Stimulated activated CD4-positive, alpha-beta T cell treated with anti-CD3 and anti-CD28 coated beads, TNF-alpha, amount 100 ng/mL, for 1 hour (primary cell): ENCODE measurements at places on chromosomes 3 and 15.

- no peak for DNase-seq
These were observed 71.8 kb downstream of the CPNE4 start for GRCh38 chr3:131962982-131963381.

DNA sequence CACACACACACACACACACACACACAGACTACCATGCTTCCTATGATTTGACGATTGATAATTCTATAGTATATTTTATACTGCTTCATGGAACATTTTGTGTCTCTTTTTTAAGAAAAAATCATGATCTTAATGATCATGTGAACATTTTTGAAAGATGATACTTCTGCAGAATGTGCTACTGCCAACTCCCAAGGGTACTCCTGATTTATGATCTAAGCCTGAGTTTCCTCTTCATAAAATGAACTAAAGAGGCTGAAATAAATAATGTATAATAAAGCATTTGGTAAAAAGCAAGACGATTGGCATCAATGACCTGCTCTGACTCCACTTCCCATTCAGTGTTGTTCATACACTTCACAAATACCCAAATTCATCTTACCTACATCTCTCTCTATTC is 333.8 kb upstream of the RBMS3 start:
- DNase-seq = no peak

DNA sequence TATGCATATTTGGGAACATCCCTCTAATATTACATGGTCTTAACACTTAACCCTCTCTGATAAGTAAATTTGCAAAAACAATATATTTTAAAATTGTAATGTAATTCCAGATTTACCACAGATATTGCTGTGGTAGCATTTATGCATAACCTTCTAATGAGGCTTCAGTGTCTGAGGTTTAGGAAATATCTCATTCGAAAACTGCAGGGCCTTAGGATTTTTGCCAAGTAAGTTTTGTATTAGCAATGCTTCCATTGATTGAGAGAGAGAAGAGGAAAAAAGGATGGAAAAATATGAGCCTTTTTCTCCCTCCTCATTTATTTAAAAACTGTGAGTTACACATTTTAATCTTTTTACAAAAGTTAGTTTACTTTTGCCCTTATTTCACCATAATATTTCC is 294.6 kb downstream of the EPHA3 start:
- no peak for DNase-seq

DNA sequence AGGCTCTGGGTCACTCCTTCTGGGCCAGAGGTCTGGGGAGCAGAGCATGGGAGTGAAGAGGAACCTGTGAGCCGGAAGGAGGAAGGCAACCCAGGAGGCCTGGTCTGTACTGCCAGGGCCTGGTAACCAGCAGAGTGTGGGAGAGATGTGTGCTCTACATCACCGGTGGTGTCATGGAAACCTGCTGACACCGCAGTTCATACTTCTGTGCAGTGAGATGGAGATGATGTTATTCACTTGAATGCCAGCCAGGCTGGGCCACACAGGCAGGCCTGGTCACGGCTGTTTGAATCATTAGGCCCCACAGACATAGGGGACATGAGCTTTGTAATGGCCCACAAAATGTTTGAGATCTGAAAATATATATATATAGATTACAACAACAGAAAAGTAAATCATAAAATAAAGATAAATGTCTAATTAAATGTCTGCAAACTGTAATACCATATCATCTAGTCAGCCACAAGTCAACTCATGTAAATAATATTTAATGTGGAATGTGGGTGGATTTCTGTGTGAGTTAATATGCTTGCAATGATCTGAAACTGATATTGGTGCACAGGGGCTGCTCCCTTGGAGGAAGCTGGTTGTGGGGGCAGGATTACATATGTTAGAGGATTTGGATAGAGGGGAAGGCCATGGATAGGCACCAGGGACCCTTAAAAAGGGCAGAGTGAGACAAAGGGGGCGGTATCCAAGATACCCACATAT is 108.5 kb upstream of the PFN2 start:
- no peak for DNase-seq

DNA sequence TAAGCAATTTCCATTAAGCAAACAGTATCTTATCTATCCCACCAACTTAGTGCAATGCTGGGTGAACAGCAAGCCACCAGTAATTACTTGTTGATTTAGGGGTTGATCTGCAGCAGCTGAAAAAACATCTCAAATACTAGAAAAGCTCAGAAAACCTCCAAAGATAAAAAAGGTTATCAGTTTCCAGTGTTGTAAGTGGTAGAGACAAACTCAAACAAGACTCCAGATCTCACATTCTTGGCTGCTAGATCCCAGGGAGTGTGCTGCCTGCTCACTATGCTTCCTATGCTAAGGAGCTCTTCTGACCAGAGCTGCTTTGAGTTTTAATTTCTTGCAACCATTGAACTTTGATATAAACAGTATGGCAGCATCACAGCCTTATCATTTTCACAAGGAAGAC is 11.3 kb downstream of the B3GALNT1 start:
- DNase-seq = no peak

- DNase-seq = no peak
These were observed 339.7 kb downstream of the IL5RA start for GRCh38 chr3:2770451-2770850.

GRCh38 chr3:148792516-148792915 is 35.1 kb upstream of the CPB1 start:
- DNase-seq = no peak

- DNase-seq = no peak
These were observed 138.8 kb downstream of the MYLK start for GRCh38 chr3:123745184-123745855.

DNA sequence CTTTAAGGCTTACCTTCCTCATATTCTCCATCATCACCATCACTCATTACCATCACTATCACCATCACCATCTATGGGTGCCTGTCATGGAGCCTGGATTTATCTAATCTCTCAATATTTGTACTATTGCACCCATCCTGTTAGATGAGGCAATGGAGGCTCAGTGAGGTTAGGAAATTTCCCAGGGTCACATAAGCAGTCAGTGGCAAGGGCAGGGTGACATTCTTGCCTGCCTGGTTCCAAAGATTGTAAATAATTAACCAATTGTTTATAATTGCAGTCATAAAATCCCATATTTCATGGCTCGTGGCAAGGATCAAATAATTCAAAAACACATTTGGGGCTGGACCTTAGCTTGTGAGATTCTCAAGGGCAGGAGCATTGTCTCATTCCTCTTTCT is 55.2 kb downstream of the MGLL start:
- no peak for DNase-seq

DNA sequence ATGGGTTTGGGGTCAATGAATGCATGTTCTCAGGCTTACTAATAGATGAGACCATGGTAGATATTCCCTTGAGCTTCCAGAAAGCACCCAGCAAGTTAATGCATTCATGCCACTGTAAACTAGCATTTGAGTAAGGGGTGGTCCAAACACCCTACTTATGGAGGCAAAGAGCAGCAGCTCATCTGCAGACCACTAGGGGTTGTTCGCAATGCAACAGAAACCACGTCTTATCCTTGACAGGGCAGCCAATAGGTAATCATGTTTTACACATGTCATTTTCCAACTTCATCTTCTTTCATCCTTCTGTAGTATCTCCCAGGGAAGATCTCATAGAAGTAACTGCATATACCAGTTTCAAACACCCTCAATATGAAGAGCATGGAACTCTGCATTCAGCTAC is 330.2 kb downstream of the RORA start:
- no peak for DNase-seq

DNA sequence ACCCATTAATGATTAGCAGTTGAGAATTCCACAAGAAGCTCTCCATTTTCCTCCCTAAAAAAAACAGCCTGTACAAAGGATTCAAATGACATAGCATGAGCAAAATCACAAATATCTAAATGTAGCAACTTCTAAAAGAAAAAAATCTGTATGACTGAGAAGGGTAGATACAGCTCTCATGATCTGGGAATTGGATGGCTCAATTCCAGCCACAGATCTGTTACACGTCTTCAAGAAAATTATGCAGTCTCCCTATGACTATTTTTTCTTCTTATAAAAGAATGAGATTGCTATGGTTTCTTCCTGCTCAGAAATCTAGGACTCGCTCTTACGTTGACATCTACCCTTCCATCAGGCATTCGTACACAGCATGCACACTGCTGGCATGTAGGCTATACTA is 71.5 kb downstream of the PLCH1 start:
- DNase-seq = no peak

DNA sequence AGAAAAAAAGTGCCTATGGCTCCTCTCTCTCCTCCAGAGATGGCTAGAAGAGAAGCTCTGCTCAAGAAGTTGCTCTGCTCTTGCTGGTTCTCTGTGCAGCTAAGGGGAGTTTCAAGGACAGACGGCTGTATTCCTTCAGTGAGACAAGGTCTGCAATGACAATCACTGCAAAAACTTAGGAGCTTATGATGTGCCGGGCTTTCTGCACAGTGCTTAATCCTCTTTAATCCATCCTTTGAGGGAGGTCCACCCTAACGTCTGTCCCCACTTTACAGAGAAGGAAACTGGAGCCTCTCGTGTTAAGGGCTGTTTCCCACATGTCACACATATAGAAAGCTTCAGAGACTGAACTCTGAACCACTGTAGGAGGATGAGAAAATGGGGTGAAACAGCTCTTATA is 260.6 kb downstream of the MEX3B start:
- DNase-seq = no peak

- no peak for DNase-seq
These were observed 11.0 kb downstream of the SCN10A start for GRCh38 chr3:38805004-38805403.
